Activated CD4-positive, CD25-positive, alpha-beta regulatory T cell treated with anti-CD3 and anti-CD28 coated beads, Interleukin-2, amount 50 U/mL, for 72 hours (primary cell): ENCODE measurements at places on chromosomes 3 and 15.

- no peak for DNase-seq
These were observed 584.0 kb upstream of the ZNF385D start for GRCh38 chr3:22334996-22335395.

DNA sequence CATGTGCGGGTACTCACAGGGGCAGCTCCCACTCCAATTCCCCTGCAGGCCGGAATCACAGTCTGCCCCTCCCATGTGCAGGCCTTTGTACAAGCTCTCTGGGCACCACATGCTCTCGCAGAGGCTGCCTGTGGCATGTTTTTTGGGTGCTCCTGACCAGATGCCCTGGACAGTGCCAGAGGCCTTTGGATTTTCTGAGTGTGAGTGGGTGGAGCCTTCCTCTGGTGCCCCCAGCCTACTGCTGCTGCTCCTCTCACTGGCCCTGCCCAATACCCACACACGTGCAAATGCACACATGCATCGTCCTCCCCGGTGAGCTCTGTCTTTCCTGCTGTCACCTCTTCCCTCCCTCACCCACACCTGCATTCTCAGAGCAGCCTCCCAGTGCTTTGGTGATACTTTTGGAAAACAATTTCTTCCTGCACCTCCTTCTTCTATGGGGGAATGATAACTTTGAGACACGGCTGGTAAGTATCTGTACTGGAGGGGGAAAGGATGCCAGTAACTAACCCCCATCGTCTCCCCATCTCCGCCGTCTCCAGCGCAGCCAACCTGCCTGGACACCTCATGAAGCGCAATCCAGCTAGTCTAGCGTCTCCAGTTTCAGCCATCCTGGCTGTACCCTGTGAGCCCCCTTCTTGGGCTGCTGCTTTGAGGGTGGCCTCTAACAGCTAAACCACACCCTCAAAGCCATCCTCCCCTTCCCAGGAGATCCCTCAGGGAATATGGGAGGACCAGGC, 229.4 kb upstream of the TOPAZ1 start:
- no peak for DNase-seq

DNA sequence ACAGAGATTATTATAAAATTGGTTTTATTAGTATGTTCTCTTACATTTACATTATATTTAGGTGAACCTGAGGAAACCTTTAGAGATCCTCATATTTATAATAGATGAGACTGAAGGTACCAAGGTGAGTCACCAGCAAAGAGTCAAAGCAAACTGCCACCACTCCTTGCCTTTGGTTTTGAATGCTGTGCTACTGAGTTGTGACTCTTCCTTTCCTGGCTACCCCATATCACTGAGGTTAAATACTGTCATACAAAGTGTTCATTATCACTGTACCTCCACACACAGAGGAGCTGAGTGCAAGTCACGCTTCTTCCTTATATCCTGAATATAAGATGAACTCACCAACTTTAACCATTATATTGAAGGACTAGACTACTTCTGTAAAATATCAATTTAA, 168.2 kb downstream of the CBLB start:
- DNase-seq, result no peak

DNA sequence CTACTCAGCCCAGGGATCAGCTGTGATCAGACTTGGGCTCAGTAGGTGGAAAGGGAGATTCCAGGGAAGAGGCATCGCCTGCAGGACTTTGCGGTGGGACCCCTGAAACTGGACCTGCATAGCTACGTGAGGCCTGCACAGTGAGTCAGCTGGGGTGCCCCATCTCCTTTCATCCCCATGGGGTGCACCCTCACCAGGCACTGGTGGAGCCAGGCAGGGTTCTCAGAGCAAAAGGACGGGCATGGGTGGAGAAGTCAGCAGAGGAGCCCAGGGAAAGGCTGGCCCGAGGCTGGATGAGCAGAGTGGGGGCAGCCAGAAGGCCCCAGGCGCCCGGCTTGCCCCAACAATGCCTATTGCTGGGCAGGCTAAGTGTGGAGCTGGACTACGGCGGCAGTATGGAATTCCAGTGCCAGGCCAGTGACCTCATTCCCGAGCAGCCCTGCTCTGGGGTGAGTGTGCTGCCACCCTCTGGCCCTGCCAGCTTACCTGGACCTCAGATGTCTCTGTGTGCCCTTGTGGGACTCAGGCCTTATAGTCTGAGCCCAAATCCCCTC, 19.7 kb downstream of the ACAA1 start:
- no peak for DNase-seq

- DNase-seq, result no peak
These were observed 20.6 kb upstream of the TRANK1 start for GRCh38 chr3:36965440-36965839.

DNA sequence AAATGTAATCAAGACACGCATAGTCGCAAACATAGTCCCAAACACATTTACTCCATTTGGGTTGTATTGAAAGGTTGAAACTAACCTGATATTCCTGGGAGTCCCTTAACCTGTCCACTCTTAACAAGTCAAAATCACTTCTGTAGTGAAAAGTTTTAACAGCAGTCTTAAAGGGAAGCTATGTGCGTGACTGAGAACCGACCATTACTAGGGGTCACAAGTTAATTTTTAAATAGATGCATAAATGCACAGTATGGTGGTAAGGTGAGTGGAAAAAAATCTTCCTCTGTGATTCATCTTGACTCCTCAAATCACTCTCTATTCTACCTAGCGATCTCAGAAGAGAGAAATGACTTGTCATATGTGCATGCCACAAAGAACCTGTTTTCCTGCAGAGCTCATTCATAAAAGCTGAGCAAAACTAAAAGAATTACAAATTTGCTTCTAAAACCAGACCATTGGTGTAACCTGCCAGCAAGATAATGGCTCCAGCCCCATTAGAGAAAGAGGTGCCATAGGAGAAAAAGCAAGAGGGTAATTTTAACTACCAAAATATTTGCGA, 4.8 kb downstream of the GPR15 start:
- no peak for DNase-seq

GRCh38 chr15:73296609-73297353, 72.0 kb downstream of the HCN4 start:
- no peak for DNase-seq

DNA sequence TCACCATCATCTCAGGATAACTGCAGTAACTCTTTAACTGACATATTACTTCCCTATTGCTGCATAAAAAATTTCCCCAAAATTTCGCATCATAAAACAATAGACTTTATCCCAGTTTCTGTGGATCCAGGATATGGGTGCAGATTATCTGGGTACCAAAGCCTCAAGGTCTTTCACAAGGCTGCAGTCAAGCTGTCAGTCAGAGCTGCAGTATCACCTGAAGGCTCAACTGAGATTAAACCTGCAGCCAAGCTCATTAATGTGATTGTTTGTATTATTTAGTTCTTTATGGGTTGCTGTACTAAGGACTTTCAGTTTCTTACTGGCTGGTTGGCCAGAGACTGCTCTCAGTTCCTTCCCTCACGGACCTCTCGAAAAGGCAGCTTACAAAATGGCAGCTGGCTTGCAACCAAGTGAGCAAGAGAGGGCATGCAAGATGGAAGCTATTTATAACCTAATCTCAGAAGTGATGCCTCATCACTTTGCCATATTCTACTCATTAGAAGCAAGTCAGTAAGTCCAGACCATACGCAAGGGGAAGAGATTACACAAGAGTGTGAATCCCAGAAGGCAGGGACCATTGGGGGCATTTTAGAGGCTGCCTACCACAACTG, 54.9 kb downstream of the DCUN1D1 start:
- no peak for DNase-seq

GRCh38 chr3:100150473-100150872, 36.2 kb upstream of the FILIP1L start:
- no peak for DNase-seq

DNA sequence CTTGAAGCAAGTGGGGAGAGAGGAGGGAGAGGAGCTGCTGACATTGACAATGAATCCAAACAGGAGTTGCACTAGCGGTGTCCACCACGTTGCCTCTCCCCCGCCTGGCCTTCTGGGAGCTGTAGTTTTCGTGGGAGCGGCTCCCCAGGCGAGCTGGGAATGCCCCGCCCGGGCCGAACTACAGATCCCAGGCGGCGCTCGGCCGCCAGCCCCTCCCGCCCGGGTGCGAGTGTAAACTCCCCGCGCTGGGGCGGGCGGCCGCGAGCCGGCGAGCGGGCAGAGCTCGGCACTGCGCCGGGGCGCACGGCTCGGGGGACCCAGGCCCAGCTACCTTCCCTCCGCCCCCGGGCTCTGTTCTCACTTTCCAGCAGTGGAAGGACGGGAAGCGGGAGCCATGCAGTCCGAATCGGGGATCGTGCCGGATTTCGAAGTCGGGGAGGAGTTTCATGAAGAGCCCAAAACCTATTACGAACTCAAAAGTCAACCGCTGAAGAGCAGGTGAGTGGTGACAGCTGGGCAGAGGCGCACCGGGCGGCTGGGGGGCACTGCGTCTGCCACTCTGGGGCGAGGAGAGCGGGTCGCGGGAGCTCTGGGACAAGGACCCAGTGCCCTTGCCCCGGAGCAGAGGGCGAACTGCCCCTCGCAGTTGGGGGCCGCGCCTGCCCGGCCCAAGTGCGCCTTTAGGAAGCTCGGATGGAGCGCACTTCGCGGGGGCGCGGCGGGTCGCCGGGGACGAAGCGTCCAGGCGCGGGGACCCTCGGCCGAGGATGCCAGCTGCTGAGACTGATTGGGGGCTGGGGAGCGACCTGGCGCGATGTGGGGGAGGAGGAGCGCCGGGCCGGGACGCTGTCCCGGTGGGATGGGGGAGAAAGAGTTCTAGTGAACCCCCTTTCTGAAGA, at the start of gene MITF:
TSS of gene MITF (plus strand) at position 261 of the 899 bp plus-strand sequence. CDS start at position 395, 134 bp downstream.
- DNase-seq, result no peak

GRCh38 chr3:172536505-172536904, 13.3 kb upstream of the TNFSF10 start:
- no peak for DNase-seq

DNA sequence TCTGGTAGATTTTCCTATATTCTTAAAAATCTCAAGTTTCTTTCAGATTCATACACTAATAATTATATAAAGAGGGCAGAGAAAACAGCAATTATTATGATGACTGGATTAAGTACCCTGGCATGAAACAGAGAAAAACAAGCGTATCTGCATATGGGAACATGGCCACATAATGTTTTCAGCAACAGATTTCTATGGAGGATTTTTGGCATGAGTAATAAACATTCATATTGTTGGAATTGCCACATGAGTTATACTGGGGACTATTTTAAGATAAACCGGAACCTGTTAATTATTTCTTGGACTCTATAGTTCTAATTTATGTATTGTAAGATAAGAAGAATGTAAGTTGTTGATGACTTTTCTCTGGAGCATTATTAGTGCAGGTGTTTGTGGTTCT, 112.7 kb downstream of the OXSM start:
- no peak for DNase-seq
